ENCODE measurements at places on chromosomes 16 and 17.

DNA sequence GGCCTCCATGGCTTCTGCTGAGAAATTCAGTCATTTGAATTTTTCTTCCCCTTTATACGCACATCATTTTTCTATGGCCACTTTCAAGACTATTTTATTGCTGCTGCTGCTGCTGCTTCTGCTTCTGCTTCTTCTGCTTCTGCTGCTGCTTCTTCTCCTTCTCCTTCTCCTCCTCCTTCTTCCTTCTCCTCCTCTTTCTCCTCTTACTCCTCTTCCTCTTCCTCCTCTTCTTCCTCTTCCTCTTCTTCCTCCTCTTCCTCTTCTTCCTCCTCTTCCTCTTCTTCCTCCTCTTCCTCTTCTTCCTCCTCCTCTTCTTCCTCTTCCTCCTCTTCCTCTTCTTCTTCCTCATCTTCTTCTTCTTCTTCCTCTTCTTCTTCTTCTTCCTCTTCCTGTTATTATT lies 22.4 kb downstream of the CPD start:
- DNase-seq, result no peak

DNA sequence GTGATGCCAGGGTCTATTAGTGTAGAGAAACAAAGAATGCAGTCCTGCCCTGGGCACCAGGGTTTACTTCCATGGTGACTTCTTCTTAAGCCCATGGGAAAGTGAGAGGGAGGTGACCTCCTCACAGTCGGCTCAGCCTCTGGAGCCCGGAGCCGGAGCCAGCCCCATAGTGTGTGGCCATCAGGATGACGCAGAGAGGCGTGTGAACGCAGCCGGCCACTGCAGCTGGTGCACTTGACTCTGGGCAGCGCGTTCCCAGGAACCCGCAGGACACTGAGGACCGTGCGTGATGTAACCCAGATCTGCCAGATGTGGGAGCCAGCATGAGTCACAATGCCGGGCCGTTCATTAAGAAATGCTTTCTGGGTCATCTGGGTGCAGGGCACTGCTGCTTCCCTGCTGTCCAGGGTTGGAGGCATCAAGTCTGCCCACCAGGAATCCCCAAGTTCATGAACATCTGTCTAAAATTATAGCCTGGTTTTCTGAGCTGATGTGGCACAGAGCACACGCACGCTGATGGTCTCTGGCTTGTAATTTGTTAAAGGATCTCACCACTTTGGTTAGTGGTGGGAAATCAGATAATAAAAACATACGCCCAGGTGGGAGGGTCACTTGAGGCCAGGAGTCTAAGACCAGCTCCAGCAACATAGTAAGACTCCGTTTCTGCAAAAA lies 114.1 kb downstream of the PITPNC1 start:
- DNase-seq, result no peak

DNA sequence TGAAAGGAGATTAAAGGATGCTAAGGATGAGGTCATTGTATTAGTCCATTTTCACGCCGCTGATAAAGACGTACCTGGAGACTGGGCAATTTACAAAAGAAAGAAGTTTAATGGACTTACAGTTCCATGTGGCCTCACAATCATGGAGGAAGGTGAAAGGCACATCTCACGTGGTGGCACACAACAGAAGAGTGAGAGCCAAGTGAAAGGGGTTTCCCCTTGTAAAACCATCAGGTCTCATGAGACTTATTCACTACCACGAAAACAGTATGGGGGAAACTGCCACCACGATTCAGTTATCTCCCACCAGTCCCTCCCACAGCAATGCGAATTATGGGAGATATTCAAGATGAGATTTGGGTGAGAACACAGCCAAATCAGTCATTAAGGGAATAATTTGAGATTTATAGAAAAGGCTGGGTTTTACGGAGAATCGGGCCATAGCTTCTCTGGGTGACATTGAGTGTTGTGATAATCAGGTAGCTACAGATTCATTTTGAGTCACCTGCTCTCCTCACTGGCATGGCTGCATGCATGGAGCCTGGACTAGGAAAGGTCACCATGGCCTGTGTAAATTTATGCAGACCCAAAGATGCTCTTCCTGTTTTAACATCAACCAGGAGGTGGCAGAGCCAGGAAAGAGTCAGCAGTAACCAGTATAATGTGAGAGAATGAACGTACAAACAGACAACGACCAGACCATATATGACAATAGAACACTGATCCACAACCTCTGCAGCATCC lies 40.5 kb upstream of the DYNLRB2 start:
- no peak for DNase-seq

DNA sequence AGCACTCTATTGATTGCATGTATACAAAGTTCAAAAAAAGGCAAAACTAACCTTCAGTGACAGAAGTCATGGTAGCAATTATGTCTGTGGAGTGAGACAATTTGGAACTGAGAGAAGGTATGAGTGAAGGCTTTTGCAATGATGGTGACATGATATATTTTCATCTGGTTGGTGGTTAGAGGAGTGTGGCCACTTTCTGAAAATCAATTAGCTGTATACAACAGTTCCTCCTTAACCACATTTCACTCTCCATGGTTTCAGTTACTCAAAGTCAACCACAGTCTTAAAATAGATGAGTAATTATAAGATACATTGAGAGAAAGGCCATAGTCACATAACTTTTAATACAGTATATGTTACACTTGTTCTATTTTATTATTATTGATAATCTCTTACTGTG lies 26.2 kb downstream of the ADAMTS18 start:
- DNase-seq, result no peak

DNA sequence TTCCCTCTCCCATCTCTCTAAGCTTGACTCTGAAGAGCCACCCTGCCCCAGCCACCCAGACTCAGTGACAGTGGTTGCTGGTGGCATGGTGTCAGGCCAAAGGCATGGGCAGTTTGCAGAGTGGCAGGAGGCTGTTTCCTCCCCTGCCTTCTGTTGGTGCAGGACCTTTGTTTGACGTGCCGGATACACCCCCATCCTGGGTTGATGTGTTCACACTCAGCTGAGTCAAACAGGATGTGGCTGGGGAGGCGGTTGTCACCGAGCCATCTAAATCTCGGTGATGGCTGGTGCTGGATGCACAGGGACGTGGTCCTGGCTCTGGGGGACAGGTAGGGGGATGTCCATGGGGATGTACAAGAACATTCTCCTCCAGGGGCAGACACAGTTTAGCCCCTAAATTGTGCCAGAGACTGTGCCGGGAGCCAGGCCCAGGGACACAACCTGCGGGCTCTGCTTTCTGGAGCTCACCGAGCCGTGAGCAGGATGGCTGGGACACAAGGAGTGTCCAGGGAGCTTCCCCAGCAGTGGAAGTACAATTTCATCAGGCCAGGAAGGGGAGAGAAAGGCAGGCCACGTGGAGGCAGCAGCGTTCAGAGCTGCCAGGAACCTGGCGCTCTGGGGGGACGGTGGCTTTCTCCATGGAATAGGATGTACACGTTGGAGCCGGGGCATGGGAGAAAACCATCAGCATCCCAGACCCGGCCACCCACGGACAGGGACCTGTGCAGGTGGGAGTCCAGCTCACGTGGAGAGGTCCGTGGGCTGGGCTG lies 264.2 kb downstream of the SEC14L1 start:
- DNase-seq, result no peak

DNA sequence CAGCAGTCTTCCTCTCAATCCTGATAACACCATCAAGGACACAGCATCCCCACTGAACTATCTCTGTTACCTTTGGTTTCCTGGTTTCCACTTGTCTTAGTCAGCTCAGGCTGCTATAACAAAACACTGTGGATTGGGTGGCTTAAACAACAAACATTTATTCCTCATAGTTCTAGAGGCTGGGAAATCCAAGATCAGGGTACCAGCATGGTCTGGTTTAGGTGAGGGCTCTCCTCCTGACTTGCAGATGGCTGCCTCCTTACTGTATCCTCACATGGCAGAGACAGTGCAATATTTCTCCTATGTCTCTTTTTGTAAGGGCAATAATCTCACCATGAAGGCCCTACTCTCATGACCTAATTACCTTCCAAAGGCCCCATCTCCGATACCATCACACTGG lies 103.2 kb upstream of the AXIN2 start:
- no peak for DNase-seq

DNA sequence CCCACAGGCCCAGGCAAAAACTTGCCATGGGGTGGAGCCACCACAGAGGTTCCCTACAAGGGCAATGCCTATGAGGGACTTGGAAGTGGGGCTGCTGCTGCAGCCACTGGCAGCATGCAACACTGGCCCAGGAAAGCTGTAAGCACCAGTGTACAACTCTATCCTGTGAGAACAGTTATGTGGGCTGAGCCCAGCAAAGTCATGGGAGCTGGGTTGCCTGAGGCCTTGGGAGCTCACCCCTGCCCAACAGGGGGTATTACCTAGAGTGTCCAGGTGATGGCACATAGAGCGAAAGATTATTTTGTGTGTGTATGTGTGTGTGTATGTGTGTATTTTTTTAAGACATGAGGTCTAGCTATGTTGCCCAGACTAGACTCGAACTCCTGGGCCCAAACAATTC lies 57.0 kb downstream of the TANC2 start:
- no peak for DNase-seq

- DNase-seq, result no peak
These were observed 62.0 kb upstream of the TEKT3 start for GRCh38 chr17:15403276-15403939.

GRCh38 chr16:59397638-59398037 lies 663.5 kb upstream of the GOT2 start:
- no peak for DNase-seq

DNA sequence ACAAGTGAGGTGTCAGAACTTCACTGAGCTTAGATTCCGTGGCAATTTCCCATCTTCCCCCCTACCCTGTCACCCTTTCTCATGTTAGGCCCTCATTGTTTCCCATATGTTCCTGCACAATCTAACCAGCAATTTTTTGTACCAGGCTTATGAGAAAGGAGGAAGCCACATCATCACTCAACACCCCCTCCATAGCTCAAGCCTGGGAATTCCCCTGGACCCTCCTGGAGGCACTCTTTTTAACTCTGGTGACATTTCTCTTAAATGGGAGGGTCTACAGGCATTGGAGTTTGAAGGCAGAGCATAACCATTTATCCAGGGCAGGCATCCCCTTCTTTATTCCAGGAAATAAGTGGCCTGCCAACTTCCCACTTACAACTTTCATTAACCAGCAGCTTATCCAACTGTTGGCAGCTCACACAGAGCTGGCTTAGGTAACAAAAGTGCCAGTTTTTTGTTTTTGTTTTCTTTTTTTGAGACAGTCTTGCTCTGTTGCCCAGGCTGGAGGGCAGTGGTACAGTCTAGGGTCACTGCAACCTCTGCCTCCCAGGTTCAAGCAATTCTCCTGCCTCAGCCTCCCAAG lies 10.4 kb upstream of the GLG1 start:
- DNase-seq, result no peak

GRCh38 chr17:78576389-78577112 lies 645 bp downstream of the DNAH17 start:
- no peak for DNase-seq
